ENCODE measurements at places on chromosomes 5 and 9.

DNA sequence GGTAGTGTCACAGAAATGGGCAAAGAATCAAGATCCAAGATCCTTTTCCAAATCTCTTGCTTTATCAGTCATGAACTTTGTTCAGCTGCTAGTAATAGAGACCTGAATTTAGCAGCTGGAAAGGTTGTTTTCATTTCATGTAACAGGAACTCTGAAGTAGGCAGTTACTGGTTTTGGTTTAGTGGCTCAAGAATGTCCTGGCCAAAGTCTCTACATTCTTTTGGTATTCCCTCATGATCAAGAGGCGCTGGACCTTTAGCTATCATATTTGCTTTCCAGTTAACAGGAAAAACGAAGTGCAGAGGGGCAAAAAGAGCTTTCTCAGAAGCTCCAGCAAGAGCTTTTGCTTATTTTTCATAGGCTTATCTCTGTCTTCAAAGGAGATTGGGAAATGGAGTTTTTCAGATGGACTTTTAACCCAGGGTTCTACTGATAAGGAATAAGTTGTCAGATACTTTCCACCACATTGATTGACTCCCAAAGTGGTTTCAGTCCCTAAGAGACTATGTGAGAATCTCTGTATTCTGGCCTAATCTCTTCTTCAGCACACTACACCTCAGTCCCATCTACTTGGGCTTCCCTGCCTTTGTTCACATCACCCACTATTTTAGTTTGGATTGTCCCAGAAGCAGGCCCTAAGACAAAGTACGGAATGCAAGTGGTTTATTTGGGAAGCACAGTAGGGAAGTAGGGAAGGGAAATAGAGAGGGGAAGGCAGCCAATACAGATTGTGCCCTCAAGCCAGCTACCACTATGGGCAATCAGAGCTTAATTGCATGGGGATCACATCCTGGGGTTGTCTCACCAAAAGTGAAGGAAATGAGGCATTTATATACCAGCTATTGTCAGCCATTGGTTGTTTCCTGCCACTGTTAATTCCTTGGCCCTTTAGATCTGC, 359.3 kb downstream of the LRRC70 start:
- no peak for DNase-seq

DNA sequence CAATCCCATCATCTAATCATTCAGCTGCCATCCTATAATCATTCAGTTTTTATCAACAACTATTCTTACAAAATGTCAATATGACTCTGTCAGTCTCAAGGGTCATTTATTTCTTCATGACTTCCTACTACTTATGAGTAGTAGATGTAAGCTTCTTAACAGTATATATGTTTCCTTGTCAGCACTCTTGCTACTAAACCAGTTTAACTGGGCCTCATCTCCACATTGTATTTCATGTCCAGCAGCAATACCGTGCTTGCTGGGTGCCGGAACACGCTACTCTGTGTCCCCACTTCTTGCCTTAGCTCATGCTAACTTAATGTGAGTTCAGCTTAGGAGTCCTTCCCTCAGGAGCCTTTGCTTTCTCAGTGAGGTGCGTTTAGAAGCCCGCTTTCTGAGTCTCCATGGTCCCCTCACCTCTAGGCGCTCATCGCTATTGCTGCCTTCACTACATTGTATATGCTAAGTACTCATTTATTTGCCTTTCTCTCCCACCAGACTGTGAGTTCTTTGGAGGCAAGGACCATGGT, 32.9 kb downstream of the ELL2 start:
- DNase-seq = no peak

- DNase-seq = no peak
Measured at GRCh38 chr5:163385271-163385670, 52.1 kb upstream of the CCNG1 start.

- DNase-seq = no peak
Measured at GRCh38 chr5:178624631-178625546, 2.0 kb downstream of the CLK4 start.

Data from HAP-1 (cell line).